ENCODE measurements at places on chromosomes 1 and 21.

- DNase-seq: peak; percentile 77
- H3K4me1 ChIP-seq: peaks cover 24% of the 10 kb centered on the region
- H3K36me3 ChIP-seq: no peaks in the 10 kb centered on the region
Observed at GRCh38 chr1:10667861-10668761, 128.3 kb downstream of the CASZ1 start.

- no peaks in the 10 kb centered on the region for H3K36me3 ChIP-seq
- no peak overlapping the region for H3K27ac ChIP-seq
- no peaks in the 10 kb centered on the region for H3K27me3 ChIP-seq
- H3K4me3 ChIP-seq: no peak overlapping the region
- DNase-seq: no peak
- no peaks in the 10 kb centered on the region for H3K4me1 ChIP-seq
Observed at GRCh38 chr21:30713766-30714165, 4.8 kb downstream of the KRTAP21-3 start.

- peak; percentile 70 for DNase-seq
- no peak overlapping the region for H3K27ac ChIP-seq
- peaks cover 16% of the 10 kb centered on the region for H3K4me1 ChIP-seq
- no peak overlapping the region for H3K4me3 ChIP-seq
Observed at GRCh38 chr1:155091071-155092051, 12.7 kb downstream of the EFNA3 start.

DNA sequence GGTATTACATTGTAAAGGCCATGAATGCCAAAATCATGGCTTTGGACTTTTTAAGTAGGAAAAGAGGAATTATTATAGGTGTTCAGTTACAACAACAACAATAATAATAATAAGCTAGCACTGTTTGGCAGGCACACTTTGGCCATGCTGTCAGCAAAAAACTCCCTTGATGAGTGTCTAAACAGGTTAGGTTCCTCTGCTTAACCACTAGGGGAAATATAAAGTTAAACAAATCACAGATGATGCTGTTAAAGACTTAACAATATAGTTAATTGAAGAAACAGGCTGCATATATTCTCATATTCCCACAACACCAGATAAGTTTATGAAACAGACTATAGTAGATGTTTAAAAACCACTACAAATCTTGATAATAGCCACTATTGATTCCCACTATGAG lies 46.4 kb downstream of the RGS21 start:
- no peaks in the 10 kb centered on the region for H3K36me3 ChIP-seq
- H3K27ac ChIP-seq: no peak overlapping the region
- no peak overlapping the region for H3K4me3 ChIP-seq

DNA sequence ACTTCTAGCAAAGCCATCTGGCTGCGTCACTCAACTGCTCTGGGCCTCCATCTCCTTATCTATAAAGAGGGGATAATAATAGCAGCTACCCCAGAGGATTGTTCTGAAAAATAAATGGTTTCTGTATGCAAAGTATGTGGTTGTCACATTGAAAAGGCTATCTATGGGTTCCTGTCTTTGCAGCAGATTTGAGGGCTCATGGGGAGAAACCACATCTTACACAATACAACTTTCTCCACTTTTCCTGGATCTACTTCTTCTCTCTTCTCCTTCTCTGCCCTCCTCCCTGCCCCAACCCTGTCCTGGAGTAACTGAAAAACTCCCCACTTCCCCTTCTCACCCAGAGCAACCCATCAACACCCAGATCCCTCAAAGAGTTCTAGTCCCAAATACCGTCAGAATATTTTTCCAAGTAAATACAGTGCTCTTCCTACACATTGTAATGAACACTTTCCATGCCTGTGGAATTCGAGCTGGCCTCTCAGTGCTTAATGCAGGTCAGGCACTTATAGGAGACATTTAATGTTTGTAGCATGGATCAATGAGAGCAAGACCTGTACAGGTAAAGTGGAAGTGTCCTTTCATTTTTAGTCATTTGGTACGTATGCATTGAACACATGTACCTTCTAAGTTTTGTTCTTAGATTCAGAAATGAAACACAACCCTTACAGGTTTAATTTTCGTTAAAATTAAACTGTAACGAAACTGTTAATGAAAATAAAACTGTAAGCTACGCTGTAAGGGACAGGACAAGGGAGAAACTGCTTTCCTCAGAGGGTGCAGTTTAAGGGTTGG lies 131.9 kb downstream of the AK5 start:
- no peak for DNase-seq
- peaks cover 4% of the 10 kb centered on the region for H3K4me1 ChIP-seq
- no peaks in the 10 kb centered on the region for H3K27me3 ChIP-seq
- no peak overlapping the region for H3K27ac ChIP-seq
- H3K4me3 ChIP-seq: no peak overlapping the region

GRCh38 chr1:3419415-3420204 lies 34.9 kb upstream of the ARHGEF16 start:
- H3K4me3 ChIP-seq: no peak overlapping the region
- H3K27me3 ChIP-seq: peaks cover 50% of the 10 kb centered on the region
- H3K27ac ChIP-seq: no peak overlapping the region
- H3K36me3 ChIP-seq: peaks cover 4% of the 10 kb centered on the region
- no peak for DNase-seq
- peaks cover 2% of the 10 kb centered on the region for H3K4me1 ChIP-seq

DNA sequence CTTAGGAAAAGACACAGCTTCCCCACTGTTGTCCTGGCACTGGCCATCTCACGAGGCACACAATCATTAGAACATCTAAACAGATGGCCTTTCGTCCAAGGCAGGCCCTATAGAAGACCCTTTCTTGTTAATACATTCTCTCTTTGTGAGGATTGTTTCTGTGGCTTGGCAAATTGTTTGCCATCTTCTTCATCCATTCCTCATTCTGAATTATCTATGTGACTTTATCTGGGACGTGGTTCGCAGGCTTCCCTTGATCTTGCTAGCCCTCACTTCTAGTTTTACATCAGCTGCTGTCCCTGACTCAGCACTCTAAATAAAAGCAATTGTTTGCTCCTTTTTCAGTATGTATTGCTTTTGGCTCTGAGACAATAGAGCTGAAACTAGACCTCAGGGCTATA lies 101.1 kb upstream of the ZC3H11B start:
- no peak for DNase-seq
- no peaks in the 10 kb centered on the region for H3K27me3 ChIP-seq
- no peak overlapping the region for H3K4me3 ChIP-seq
- H3K36me3 ChIP-seq: no peaks in the 10 kb centered on the region
- H3K27ac ChIP-seq: no peak overlapping the region

DNA sequence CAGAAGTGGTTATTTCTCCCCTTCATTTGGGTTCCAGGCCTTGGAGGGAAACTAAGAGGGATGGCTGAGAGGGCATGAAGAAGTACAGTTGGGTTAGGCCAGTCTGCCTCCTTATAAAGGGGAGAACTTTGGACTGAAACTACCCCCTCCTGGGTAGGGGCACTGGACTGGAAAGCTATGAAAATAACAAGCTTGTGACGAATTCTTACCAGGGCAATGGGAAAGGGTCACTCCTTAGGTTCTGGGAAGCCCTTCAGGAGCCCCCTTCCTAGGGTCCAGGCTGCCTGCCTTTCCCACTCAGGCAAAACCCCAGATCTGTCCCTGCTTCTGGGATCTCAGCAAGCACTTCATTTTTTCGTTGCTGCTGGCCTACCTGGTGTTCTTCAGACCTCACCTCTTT lies 9.8 kb upstream of the P3R3URF start:
- H3K4me3 ChIP-seq: no peak overlapping the region
- H3K4me1 ChIP-seq: peaks cover 34% of the 10 kb centered on the region
- no peak for DNase-seq
- H3K36me3 ChIP-seq: peaks cover 34% of the 10 kb centered on the region
- H3K27me3 ChIP-seq: no peaks in the 10 kb centered on the region

DNA sequence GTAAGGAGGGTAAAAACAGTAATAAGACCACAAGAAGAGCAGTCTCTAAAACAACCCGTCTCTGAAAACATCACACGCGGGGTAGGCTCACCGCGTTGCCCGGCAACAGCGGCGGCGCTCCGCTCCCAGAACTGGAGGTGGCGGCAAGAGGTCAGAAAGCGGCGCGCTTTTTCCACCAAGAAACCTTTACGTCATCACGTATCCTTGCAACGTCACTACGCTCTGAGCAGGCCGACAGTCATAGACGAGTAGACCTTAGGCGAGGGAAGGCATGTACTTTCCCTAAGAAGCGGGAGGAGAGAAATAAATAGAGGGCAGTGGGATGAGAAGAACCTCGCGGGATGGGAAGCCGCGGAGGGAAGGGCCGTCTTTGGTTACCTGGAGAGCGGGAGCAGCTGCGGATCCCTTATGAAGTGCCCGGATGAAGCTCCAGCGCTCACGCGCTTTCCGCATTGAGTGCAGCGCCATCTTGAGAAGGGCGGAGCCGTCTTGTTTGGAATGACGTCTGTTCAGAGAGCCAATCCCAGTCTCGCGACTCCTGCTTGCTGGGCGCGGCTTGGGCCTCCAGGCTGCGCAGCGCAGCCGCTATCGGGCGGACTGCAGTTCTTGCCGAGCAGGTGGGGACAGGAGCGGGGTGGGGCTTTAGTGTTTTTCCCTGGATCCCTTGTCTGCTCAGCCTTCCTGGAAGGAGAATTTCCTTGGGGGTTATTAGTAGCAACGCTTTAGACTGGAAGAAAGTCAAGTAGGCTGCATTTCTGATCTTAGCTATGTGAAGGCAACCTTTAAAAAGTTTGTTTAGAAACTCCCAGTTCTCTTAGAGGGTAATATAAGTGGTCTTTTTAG lies at the start of gene WARS2:
TSS of gene WARS2 (minus strand) at position 477 of the 843 bp plus-strand sequence. CDS start at position 468, 9 bp downstream.
- H3K4me1 ChIP-seq: peaks cover 8% of the 10 kb centered on the region
- DNase-seq: peak; percentile 99
- peak within 1 kb of the TSS; percentile 88 for H3K4me3 ChIP-seq
- H3K27ac ChIP-seq: peak within 1 kb of the TSS; percentile 98
- no peaks in the 10 kb centered on the region for H3K27me3 ChIP-seq

- H3K36me3 ChIP-seq: no peaks in the 10 kb centered on the region
- peaks cover 22% of the 10 kb centered on the region for H3K27me3 ChIP-seq
- no peak overlapping the region for H3K27ac ChIP-seq
Observed at GRCh38 chr1:109535481-109535880, 4.2 kb upstream of the GPR61 start.

DNA sequence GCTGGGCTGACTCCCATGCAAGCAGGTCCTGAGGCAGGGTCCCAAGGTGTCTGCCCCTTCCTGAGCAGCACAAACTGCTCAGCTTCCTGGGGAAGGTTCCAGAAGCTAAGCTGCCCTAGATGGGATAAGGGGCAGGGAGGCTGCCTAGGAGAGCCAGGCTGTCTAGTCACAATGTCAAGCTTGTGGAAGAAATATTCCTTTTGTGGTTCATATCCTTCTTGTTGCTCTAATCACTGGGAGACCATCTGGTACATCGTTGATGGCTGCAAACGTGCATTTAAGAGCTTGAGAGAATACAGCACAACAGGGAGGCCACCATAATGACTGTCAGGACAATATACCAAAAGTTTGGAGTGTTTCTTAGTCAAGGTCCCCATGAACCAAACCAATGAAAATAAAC lies 67.4 kb downstream of the SLC16A1 start:
- no peak overlapping the region for H3K27ac ChIP-seq
- no peak for DNase-seq
- H3K27me3 ChIP-seq: no peaks in the 10 kb centered on the region

GRCh38 chr1:224302947-224303346 lies 27.0 kb downstream of the NVL start:
- no peak overlapping the region for H3K27ac ChIP-seq
- peaks cover 37% of the 10 kb centered on the region for H3K36me3 ChIP-seq
- no peaks in the 10 kb centered on the region for H3K27me3 ChIP-seq
